ENCODE measurements at places on chromosomes 2 and 18.
A peak's percentile ranks its signal among the peaks of the same experiment; 100 is the strongest.

DNA sequence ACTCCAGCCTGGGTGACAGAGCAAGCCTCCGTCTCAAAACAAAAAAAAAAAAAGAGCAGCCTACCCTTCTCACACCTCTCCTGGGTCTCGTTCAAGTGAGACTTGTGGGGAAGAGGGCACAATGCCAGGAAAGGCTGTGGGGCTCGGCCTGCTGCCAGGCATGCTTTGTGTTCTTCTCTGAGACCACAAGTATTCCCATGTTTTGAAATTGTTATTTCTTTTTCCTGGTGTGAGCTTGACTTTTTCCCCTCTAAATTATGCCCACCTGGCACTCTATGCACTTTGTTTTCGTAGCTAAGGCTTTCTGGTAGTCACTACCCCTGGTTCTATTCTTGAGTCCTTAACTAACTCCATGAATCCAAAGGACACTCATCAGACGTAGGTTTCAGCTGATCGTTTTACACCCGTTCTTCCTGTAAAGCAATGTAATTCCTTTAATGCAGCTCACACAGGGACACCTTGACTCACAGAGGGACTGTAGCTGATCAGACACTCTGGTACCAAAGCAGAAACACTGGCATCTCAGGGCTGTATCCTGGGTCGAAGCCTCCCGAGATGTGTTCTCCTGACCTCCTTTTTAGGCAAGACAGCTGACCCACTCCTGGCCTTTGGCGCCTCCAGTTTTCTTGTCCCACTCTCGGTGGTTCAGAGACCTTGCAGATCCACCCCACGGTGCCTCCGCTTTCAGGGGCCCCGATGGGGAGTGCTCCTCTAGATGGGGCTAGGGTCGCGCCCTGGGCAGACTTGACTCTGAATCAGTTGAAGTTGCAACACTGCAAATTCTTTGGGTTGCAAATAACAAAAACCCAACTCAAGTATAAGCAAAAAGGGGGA is 193.3 kb upstream of the AGAP1 start:
- no peak overlapping the region for H3K27ac ChIP-seq
- H3K4me3 ChIP-seq = no peak overlapping the region
- H3K36me3 ChIP-seq = no peaks in the 10 kb centered on the region
- no peak for DNase-seq

- no peak overlapping the region for H3K4me3 ChIP-seq
- H3K4me1 ChIP-seq = peaks cover 8% of the 10 kb centered on the region
- H3K36me3 ChIP-seq = no peaks in the 10 kb centered on the region
These were observed 352.6 kb downstream of the TNS1 start for GRCh38 chr2:217650229-217650628.

- no peaks in the 10 kb centered on the region for H3K4me1 ChIP-seq
- peak; percentile 55 for DNase-seq
- H3K4me3 ChIP-seq = no peak overlapping the region
- H3K27me3 ChIP-seq = no peaks in the 10 kb centered on the region
- no peak overlapping the region for H3K27ac ChIP-seq
These were observed 41.7 kb upstream of the MALL start for GRCh38 chr2:110157153-110157793.

- no peak overlapping the region for H3K4me3 ChIP-seq
- H3K27me3 ChIP-seq = no peaks in the 10 kb centered on the region
- H3K27ac ChIP-seq = no peak overlapping the region
These were observed 12.8 kb downstream of the IL1R2 start for GRCh38 chr2:102004581-102004980.

DNA sequence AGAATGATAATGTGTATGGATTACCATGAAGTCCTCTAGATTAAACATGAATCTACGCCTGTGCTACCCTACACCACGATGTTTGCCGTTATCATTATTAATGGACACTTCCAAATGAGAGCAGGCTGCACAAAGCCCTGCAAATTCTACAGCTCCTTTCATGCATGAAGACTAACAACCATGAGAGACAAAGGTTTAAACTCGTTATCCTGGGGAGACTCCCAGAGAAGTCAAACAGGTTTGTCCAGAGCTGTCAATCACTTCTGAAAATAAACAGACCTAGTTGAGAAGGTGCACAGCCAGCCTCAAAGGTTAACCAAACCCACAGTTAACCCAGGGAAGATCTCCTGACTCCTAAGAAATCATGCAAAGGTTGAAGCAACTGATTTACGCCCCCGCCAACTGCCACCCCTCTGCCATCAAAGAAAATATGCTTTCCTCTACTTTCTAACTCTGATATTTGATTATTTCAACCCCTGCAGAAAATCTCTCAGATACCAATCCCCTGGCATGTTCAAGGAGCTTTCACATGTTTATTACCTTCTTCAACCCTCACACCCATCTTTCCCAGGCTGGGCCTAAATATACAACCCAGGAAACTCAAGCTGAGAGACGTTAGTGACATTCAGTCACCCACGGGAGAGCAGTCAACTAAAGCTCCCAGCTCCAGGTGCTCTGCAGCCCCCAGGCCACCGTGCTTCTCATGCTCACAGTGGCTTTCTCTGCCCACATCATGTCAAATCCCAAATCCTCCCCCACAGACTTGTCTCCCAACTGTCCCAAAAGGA is 35.9 kb downstream of the MYO5B start:
- H3K27ac ChIP-seq = no peak overlapping the region
- H3K4me3 ChIP-seq = no peak overlapping the region
- no peaks in the 10 kb centered on the region for H3K27me3 ChIP-seq
- no peaks in the 10 kb centered on the region for H3K4me1 ChIP-seq
- no peak for DNase-seq

DNA sequence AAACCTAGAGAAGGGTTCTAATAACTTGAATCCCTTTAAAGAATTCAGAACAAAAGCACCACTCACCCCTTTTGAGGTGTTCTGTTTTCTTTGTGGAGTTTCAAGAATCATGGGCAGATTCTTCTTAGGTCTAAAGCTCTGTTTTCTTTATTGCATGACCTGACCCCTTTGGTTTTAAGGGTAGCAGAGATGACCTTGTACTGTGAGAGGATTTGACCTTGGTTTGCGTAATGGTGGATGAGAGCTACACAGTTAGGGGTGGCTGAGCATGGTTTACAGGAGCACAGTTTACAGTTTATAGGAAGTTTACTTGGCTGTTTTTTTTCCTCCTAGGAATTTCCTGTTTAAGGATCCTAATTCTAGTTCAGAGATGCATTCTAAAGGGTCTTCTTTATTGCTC is 1095.6 kb upstream of the NRXN1 start:
- DNase-seq = no peak
- H3K27ac ChIP-seq = no peak overlapping the region
- H3K27me3 ChIP-seq = no peaks in the 10 kb centered on the region
- peaks cover 8% of the 10 kb centered on the region for H3K4me1 ChIP-seq
- no peak overlapping the region for H3K4me3 ChIP-seq
- H3K36me3 ChIP-seq = no peaks in the 10 kb centered on the region

- no peak overlapping the region for H3K4me3 ChIP-seq
- DNase-seq = peak; percentile 11
- H3K27me3 ChIP-seq = no peaks in the 10 kb centered on the region
- no peaks in the 10 kb centered on the region for H3K4me1 ChIP-seq
- H3K36me3 ChIP-seq = no peaks in the 10 kb centered on the region
These were observed 84.6 kb upstream of the GYPC start for GRCh38 chr2:126571403-126571802.
